ENCODE measurements at places on chromosomes 1 and 21.

DNA sequence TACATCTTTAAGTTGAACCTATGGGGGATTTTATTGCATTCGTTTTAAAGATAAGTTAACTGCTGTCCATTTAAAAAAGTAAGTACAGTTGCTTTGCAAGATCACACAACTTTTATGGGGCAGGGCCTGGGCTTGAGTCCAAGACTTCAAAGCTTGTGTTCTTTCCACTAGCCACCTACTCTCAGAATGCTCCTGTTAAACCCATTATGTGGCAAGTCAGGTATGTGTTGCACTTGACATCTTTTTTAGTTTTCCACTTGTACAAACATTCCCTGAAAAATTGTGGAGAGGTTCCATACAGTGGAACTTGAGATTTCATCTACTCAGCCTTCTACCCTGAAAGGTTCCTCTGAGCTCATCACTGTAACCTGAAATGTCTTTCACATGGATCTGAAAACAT is 235.5 kb upstream of the SGIP1 start:
- DNase-seq: no peak

DNA sequence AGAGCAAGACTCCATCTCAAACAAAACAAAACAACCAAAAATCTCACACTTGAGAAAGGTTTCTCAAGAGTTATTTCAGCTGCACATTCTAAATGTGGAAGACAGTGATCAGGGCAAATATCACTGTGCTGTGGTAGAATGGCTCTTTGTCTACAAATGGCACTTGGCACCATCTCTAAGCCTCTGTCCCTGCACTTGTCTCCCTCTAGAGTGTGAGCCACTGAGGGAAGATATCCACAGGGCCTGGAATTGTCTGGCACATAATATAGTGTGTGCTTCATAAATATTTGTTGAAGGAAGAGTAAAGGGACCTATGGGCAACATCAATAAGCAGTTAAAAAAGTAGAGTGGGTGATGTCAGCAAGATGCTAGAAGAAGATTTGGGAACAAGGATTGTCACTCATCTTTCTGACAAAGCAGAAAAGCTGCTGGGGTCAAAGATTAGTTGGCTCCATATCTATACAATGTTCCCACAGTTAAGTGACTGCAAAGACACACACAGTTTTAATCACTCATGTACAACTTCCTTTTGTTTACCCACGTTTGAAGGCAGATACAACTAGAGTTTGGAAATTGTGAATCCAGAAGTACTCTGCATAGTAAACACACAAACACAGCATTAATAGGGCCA is 19.1 kb downstream of the CD101 start:
- DNase-seq: no peak

DNA sequence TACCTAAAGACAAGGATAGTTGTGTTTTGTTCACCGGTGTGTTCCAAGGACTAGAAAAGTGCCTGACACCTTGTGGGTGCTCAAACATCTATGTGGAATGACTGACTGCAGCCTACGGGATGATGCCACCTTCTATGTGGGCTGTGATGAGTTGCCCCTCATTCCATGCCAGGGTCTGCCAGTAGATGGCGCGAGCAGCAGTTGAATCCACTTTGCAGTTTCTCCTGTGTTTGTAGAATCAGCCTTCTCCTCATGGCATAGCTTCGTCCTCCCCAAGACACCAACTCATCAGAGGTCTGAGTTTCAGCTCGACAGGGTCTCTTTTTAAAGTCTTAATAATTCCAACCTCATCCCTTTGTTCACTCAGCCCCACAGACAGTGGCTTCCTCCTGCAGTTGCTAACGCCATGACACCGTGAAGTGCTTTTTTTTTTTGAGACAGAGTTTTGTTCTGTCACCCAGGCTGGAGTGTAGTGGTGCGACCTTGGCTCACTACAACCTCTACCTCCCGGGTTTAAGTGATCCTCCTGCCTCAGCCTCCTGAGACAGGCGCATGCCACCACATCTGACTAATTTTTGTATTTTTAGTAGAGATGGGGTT is 133.7 kb downstream of the CAPN8 start:
- peak; percentile 45 for DNase-seq

GRCh38 chr1:150366416-150367296 is 2.7 kb downstream of the RPRD2 start:
- DNase-seq: peak; percentile 4

- DNase-seq: peak; percentile 32
Measured at GRCh38 chr1:154493276-154493675, 8.7 kb upstream of the TDRD10 start.

- DNase-seq: peak; percentile 4
Measured at GRCh38 chr1:185733818-185734735, at the start of gene HMCN1. Gene HMCN1 (plus strand): TSS chr1:185734391. CDS start chr1:185734780, 389 bp downstream.

- no peak for DNase-seq
Measured at GRCh38 chr1:29990304-29990703, 733.1 kb downstream of the MATN1 start.

DNA sequence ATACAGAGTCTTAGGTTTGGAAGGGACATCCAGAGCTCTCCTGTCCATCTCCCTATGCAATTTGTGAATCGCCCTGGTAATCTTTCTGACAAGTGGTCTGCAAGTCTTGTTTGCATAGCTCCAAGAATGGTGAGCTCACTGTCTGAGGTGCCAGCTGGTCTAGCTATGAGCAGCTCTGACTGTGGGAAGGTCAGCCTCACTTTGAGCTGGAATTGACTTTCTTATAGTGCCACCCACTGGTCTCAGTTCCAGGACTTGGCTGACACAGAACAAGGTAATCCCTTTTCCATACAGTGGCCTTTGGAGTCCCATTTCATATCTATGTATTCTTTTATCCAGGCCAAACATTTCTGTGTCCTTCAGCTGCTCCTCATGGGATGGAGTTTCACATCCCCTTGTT is 95.6 kb upstream of the C8B start:
- no peak for DNase-seq
